B cell (primary cell): ENCODE measurements at places on chromosomes 1 and 21.
A peak's percentile ranks its signal among the peaks of the same experiment; 100 is the strongest.

DNA sequence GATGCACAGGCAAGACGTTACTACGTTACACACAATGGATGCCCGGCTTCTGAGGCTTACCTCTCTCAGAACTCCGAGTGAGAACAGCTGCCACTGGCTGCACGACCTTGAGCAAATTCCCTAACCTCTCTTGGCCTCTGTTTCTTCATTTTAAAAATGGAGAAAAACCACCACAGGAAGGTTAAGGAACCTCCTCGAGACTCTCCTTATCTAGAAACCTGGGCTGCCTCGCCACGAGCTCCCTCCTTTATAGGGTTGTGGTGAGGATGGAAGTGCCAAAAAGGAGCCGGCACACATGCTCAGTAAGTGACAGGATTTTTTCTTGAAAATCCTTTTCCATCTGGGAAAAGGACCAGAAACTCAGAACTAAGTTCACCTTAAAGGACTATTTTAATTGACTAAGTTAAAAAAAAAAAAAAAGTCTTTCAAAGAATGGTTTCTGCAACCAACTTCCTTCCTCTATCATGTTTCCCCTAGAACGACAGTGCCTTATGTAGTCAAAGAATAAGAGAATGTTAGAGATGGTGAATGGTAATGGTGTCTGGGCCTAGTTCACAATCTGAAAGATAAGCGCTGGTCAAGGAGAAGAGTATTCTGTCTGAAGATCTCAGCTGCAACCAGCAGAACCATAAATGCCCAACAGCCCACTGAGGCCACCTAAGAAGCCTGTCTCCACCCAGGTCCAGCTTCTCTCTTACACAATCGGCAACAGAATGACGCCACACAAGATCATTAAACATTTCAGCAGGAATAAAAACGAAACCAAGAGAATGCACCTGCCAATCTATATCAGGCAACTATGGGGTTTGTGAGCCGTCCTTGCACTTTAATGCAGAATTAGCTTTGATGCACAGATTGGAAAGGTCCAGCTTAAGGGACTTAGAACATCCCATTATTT, 64.9 kb downstream of the SLC45A1 start:
- H3K27me3 ChIP-seq, result no peaks in the 10 kb centered on the region
- peak overlapping the region; percentile 67 for H3K27ac ChIP-seq
- H3K4me3 ChIP-seq, result no peak overlapping the region
- H3K36me3 ChIP-seq, result peaks cover 39% of the 10 kb centered on the region

DNA sequence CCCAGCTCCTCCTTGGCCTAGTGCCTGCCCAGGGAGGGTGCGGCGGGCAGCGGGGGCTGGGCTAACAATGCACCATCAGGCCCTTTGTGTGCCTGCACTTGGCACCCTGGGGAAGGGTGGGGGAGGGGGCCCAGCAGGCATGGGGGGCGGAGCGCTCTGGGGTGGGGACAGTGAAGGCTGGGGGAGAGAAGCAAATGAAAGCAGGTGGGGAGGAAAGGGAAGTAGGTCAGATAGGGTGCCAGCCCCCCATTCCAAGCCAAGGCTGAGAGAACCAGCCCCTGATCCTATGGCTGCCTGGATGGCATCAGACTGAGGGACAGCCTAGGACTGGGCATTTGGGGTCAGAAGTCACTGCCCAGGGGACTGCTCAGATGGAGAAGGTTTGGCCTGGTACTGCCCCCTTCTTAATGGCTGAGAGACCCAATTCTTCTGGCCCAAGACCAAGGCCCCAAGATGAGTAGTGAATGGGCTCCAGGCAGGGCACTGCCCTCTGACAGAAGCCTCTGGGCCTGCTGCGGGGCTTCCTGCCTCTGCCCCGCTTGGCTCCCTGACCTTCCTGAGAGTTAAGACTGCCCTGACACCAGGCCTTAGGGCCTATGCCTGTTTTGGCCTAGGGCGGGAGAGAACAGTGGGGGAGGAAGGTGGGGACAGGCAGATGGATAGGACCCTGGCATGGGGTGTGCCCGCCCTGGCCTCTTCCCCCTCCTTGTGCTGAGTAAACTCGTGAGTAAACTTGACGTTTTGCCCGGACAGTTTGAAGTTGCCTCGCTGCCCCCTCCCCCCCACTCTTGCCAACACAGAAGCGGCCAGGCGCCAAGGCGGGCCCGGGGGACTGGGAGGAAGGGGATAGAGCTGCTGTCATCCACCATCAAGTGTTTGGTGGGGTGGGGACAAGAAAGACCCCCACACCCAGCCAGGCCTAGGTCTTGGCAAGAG, 2.7 kb downstream of the ZBTB7B start:
- peak; percentile 76 for DNase-seq
- peak overlapping the region; percentile 98 for H3K4me3 ChIP-seq

DNA sequence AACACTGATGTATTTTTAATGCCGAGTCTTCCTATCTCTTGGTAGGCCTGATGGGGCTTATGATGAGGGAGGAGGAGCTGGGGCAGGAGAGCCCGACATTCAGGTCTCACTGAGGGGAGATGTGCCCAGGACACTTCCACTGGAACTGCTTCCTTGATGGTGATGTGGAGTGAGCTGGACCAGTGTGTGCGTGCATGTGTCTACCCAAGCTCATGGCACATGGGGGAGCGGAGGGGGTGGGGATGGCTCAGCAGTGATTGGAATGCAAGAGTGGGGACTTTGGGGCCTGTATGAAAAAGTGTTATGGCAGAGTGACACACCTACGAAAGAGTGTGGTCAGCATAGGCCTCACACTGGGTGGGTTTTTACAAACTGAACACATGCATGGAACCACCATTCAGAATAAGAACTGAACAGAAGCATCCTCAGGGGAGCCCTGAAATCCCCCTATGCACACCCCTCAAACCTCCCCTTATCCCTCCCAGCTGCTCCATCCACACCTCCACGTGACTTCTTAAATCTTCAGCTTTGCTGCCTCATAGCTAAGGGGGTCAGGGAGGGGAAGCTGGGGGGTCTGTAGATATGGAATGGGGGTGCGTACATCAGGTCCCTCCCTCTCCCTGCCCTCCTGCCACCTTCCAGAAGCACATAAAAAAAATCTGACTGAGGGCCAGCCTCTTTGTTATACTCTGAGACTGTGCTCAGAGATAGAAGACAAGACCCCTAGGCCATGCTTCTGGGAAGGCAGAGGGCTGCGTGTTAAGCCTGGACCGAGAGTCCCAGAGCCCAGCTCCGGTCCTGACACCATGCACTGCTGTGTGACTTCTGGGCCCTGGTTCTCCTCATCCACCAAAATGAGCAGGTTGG, 11.6 kb downstream of the IL6R start:
- H3K27me3 ChIP-seq, result no peaks in the 10 kb centered on the region
- H3K4me3 ChIP-seq, result no peak overlapping the region
- no peak overlapping the region for H3K27ac ChIP-seq
- DNase-seq, result no peak

DNA sequence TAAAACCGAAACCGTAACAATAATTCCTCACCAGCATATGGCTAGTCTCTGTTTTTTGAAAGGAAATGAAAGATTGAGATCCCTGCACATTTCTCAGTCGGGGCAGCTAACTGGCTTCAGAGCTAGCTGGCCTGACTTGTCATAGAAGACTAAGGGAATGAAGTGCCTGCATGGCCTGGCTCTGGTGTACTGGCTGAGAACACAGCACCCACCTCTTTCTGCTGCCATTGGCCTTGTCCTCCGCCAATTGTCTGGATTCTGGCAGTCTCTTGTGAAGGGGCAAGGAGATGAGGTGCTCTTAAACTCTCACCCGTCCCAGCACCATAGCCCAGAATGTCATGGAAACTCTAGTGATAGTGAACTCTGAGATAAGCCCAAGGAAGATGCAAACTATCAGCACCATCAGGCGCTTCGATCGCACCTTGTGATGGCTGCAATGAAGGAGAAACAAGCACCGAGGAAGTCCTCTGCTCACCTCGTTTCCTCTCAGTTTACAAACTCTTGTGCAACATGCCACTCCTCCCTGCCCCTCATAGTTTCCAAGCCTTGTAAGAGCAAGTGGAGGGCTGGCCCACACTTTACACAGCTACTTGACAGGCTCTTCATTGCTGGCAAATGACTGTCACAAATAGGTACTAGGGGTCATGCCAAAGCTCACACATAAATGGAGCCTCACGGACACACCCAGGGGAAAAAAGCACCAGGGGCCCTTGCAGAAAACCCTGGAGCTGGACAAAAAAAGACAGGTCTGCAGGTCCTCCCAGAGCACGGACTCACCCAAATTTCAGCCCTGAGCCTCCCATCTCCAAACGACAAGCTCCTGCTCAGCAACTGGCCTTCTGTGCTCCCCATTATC, 16.4 kb downstream of the INPP5B start:
- H3K36me3 ChIP-seq, result no peaks in the 10 kb centered on the region
- H3K4me1 ChIP-seq, result peaks cover 39% of the 10 kb centered on the region
- DNase-seq, result peak; percentile 33
- peak overlapping the region; percentile 98 for H3K4me3 ChIP-seq

DNA sequence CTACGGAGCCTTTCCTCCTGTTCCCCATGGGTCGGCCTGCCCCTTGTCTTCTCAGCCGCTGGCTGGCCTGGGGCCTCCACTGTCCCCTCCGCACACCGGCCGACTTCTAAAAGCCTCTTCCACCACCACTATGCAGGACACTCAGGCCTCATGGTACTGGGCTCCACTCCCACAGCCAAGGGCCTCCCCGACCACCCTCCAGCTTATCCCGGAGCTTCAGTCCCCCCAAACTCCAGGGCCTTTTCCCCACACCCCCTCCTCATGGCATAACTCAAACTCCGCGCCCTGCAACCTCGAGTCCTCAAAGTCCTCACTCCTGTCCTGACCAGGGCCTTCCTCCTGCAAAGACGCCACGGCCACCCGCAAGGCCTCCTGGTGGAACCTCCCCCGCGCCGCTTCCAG, 2.0 kb downstream of the LRRC41 start:
- peaks cover 17% of the 10 kb centered on the region for H3K36me3 ChIP-seq
- DNase-seq, result no peak
- peak overlapping the region; percentile 77 for H3K27ac ChIP-seq
- peak overlapping the region; percentile 79 for H3K4me3 ChIP-seq
- no peaks in the 10 kb centered on the region for H3K27me3 ChIP-seq
- H3K4me1 ChIP-seq, result peaks cover 19% of the 10 kb centered on the region

- H3K4me1 ChIP-seq, result peaks cover 13% of the 10 kb centered on the region
- H3K27me3 ChIP-seq, result no peaks in the 10 kb centered on the region
- no peak overlapping the region for H3K4me3 ChIP-seq
- no peak overlapping the region for H3K27ac ChIP-seq
Measured at GRCh38 chr1:159851407-159851806, 11.1 kb downstream of the VSIG8 start.

- peak; percentile 38 for DNase-seq
- H3K27ac ChIP-seq, result no peak overlapping the region
- H3K4me1 ChIP-seq, result no peaks in the 10 kb centered on the region
- H3K27me3 ChIP-seq, result no peaks in the 10 kb centered on the region
Measured at GRCh38 chr1:203440771-203441170, 34.8 kb upstream of the PRELP start.

GRCh38 chr1:227447531-227447990, 115.8 kb upstream of the ZNF678 start:
- H3K27ac ChIP-seq, result no peak overlapping the region
- H3K27me3 ChIP-seq, result no peaks in the 10 kb centered on the region
- H3K36me3 ChIP-seq, result no peaks in the 10 kb centered on the region
- no peaks in the 10 kb centered on the region for H3K4me1 ChIP-seq
- no peak for DNase-seq
- H3K4me3 ChIP-seq, result no peak overlapping the region

DNA sequence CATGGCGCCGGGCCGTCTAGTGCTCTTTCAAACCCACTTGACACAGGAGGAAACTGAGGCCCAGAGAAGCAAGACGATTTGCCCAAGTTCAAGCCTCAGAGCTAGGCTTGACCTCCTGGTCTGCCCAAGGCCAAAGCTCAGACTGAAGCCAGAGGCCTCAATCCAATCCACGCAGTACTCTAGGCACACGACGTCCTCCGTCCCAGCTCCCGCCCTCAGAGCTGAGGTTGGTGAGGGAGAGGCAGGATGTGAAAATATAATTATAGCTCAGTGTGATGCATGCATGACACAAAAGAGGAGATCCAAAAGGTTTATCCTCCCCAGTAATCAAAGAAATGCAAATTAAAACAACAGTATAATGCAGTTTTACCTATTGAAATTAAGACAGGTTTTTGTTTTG, 15.5 kb upstream of the ADGRB2 start:
- H3K4me1 ChIP-seq, result peaks cover 10% of the 10 kb centered on the region
- H3K36me3 ChIP-seq, result no peaks in the 10 kb centered on the region
- no peak overlapping the region for H3K4me3 ChIP-seq
- H3K27me3 ChIP-seq, result peaks cover 20% of the 10 kb centered on the region
- H3K27ac ChIP-seq, result no peak overlapping the region

- no peaks in the 10 kb centered on the region for H3K36me3 ChIP-seq
- no peaks in the 10 kb centered on the region for H3K4me1 ChIP-seq
- H3K4me3 ChIP-seq, result no peak overlapping the region
- no peaks in the 10 kb centered on the region for H3K27me3 ChIP-seq
- H3K27ac ChIP-seq, result no peak overlapping the region
- no peak for DNase-seq
Measured at GRCh38 chr1:119815361-119815760, 4.1 kb upstream of the REG4 start.

DNA sequence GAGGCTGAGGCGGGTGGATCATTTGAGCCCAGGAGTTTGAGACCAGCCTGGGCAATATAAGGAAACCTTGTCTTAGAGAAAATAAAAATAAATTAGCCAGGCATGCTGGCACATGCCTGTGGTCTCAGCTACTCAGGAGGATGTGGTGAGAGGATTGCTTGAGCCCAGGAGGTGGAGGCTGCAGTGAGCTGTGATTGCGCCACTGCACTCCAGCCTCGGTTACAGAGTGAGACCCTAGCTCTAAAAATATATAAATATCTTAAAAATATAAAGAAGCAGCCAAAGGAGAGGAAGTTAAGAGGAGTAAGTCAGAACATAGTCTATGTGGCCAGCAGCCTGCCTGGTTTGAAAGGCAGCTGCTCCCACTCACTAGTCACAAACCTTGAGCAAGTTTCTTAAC, 4.5 kb upstream of the IL10RB start:
- peaks cover 6% of the 10 kb centered on the region for H3K36me3 ChIP-seq
- peaks cover 9% of the 10 kb centered on the region for H3K4me1 ChIP-seq
- H3K27me3 ChIP-seq, result no peaks in the 10 kb centered on the region
- no peak overlapping the region for H3K4me3 ChIP-seq
- peak overlapping the region; percentile 61 for H3K27ac ChIP-seq

DNA sequence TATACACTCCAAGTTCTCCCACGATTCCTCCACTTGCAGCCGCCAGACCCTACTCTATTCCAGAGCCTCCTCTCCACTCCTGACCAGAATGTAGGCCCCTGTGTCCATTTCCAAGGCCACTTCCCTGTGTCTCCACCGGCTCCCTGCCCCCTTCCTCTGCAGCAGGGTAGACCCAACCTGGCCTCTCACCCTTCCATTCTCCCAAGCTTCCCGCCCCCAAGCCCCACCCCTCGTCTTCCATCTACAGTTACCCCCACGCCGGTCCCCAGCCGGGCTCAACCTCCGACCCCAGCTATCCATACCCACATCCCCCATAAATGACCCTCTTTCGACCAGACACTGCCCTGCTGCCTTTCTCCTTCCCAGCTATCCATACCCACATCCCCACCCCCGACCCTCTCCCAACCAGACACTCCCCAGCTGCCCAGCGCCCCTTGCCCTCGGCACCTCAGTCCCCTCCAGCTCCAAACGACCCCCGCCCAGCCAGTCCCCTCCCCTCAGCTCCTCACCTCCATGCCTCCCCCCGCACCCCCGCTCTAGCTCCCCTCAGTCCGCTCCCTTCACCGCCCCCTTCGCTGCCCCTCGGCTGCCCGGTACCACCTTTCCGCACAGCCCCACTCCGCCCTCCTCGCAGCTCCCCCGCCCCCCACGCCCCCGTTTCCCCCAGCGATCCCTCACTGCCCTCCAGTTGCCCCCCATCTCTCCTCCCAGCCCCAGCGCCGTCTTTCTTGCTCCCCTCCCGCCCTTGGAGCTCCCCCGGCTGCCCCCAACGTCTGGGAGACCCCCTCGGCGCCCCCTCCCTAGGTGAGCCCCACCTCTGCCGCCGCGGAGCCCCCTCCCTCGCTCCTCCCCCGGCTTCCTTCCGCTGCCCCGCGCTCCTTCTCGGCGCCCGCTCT, 670 bp downstream of the RAB3B start:
- H3K4me3 ChIP-seq, result peak overlapping the region; percentile 54
- peaks cover 41% of the 10 kb centered on the region for H3K27me3 ChIP-seq
- DNase-seq, result no peak
- no peak overlapping the region for H3K27ac ChIP-seq
- no peaks in the 10 kb centered on the region for H3K36me3 ChIP-seq
